ENCODE measurements at places on chromosomes 1 and 21. TPM values are rescaled to one million over a fixed set of nuclear protein-coding genes. Genes with fewer than 3 reads are reported as not detected.
A peak's percentile ranks its signal among the peaks of the same experiment; 100 is the strongest.

- H3K27ac ChIP-seq, result peak overlapping the region; percentile 100
- no peaks in the 10 kb centered on the region for H3K36me3 ChIP-seq
- peaks cover 47% of the 10 kb centered on the region for H3K4me1 ChIP-seq
- peak overlapping the region; percentile 67 for H3K4me3 ChIP-seq
- H3K27me3 ChIP-seq, result no peaks in the 10 kb centered on the region
- DNase-seq, result peak; percentile 96
These were observed 18.0 kb downstream of the KIAA2013 start for GRCh38 chr1:11908095-11908675.

- peak overlapping the region; percentile 80 for H3K4me3 ChIP-seq
- DNase-seq, result no peak
- H3K36me3 ChIP-seq, result no peaks in the 10 kb centered on the region
- no peaks in the 10 kb centered on the region for H3K27me3 ChIP-seq
- H3K4me1 ChIP-seq, result peaks cover 32% of the 10 kb centered on the region
These were observed 569 bp downstream of the FALEC start for GRCh38 chr1:150516050-150516591.

The HAO2 gene
- total RNA-seq, result not detected

DNA sequence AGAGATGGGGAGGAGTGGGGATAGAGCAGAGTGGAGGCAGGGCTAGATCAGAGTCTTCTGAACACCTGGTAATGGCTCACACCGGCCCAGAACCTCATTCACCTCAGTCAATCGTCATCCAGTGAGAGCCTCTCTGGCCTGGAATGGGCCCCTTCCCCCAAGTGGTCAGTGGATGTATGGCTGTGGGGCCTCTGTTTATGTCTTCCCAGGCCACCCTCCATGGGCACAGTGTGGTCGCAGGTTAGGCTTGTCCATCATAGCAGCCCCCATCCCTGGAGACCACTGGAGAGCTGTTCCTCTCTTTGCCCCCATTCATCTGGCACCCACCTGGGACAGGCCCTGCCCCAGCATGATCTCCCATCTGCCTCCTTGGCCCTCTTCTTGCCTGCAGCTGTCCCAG is 29.6 kb upstream of the TENT5C start:
- no peak overlapping the region for H3K4me3 ChIP-seq
- peaks cover 1% of the 10 kb centered on the region for H3K27me3 ChIP-seq
- H3K27ac ChIP-seq, result no peak overlapping the region

- no peaks in the 10 kb centered on the region for H3K36me3 ChIP-seq
- H3K4me3 ChIP-seq, result peak overlapping the region; percentile 93
- peaks cover 35% of the 10 kb centered on the region for H3K4me1 ChIP-seq
- no peaks in the 10 kb centered on the region for H3K27me3 ChIP-seq
- no peak for DNase-seq
These were observed 1.3 kb upstream of the RC3H1 start for GRCh38 chr1:174023440-174023839.

- no peaks in the 10 kb centered on the region for H3K36me3 ChIP-seq
- no peak overlapping the region for H3K4me3 ChIP-seq
- no peaks in the 10 kb centered on the region for H3K27me3 ChIP-seq
- H3K4me1 ChIP-seq, result peaks cover 35% of the 10 kb centered on the region
These were observed 163.2 kb upstream of the COL6A1 start for GRCh38 chr21:45818276-45818903.

DNA sequence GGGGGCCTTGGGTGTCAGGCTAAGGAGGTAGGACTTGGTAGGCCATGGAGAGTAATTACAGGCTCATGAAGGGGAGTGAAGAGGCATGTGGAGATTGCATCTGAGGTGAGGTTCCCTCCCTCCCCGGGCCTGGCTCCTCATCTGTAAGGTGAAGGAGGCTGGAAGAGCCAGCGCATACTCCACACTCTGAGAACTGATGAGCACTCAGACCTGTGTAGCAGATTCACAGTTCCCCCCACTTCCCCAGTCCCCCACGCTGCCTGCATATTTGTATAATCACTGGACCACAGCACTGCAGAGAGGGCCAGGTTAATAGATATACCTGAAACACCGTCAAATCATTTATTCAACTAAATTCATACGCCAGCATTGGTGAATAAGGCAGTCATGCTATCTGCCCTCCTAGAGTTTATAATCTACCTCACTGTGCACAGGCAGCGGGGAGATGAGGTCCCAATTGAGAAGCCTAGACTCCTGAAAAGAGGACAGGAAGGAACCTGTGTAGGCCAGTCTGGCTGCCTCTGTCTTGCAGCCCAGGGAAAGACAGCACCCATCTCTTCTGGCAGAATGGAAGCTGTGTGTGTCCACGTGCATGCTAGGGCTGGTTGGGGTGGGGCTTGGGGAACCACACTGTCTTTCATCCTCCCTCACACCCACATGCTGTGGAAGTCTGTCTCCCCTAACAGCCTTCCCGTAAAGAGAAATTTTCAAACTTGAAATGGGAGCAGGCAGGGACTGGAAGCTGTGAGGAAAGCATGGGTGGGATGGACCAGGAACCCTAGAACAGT is 110.6 kb upstream of the ATP1A1 start:
- no peak for DNase-seq
- peaks cover 39% of the 10 kb centered on the region for H3K4me1 ChIP-seq
- no peak overlapping the region for H3K27ac ChIP-seq
- no peaks in the 10 kb centered on the region for H3K36me3 ChIP-seq

- no peak overlapping the region for H3K4me3 ChIP-seq
- H3K27me3 ChIP-seq, result no peaks in the 10 kb centered on the region
- no peak for DNase-seq
- H3K27ac ChIP-seq, result no peak overlapping the region
These were observed 323.1 kb upstream of the ADAMTS5 start for GRCh38 chr21:27290028-27290427.

DNA sequence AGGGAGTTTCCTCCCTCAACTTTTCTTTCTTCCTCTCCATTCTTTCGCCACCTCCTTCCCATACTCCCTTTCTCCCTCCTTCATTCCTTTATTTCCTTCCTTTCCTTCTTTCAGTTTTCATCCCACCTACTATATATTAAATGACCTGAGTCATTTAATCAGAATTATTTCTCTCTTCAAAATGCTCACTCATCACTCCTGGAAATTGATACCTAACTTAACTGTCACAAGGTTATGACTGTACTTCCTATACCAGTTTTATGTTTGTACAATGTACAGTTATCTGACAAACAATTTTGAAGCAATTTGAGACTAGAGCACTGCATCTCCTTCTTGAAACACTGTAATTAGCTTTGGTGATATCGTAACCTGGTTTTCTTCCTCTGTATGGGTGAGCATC is 41.4 kb downstream of the NEXN start:
- no peaks in the 10 kb centered on the region for H3K36me3 ChIP-seq
- H3K27me3 ChIP-seq, result no peaks in the 10 kb centered on the region
- H3K4me1 ChIP-seq, result no peaks in the 10 kb centered on the region
- H3K4me3 ChIP-seq, result no peak overlapping the region
- H3K27ac ChIP-seq, result no peak overlapping the region

DNA sequence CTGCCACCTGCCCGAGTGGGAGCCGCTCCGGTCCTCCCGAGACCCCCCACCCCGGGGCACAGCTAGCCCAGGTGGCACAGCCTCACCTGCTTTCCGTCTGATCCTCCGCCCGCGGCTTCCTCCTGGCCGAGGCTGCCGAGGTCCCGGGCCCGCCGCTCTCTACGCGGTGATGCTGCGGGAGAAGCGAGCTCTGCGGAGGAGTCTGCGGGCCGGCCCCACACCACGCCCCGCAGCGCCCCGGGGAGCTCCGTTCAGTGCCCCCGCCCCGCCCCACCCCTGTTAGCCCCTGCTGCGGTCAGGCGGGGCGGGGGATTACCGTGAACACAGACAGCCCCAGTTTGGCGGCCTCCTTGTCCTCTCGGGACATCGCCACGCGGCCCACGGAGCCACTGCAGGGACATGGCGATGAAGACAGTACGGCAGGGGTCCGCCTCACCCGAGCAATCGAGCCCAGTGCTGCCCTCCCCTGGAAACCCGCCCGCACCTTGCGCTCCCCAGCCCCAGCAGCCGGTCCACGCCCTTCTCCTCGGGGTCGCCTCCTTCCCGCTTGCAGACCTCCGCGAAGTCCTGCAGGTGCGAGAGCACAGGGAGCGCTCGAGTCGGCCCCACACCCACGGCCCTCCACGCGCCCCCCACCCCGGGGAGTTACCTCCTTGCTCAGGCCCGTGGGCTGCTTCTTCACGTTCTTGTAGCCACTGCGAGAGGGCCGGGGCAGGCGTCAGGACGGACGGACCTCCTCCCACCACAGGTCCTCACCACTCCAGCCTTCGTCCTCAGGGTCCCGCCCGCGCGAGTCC is 933 bp downstream of the C1orf35 start:
- H3K4me3 ChIP-seq, result peak overlapping the region; percentile 93
- no peak for DNase-seq
- peaks cover 28% of the 10 kb centered on the region for H3K4me1 ChIP-seq
- peak overlapping the region; percentile 80 for H3K27ac ChIP-seq

DNA sequence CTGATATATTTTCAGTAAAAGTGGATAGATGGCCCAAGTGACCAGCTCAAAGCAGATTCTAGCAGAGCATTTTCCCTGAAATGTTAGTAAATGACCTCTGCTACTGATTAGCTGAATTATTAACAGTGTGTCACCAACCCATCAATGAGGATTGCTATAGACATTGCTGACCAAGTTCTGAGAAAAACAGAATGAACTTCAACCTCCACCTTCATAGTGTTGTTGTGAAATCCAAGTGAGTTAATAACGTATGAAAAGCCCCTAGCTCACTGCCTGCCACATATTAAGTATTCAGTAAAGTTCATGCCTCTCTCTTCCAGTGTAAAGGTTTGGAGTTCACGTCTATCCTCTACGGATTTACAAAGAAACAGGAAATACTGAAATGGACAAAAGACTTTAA is 15.8 kb downstream of the PLPP3 start:
- DNase-seq, result peak; percentile 80
- H3K27ac ChIP-seq, result peak overlapping the region; percentile 73
- H3K36me3 ChIP-seq, result no peaks in the 10 kb centered on the region
- no peak overlapping the region for H3K4me3 ChIP-seq
- no peaks in the 10 kb centered on the region for H3K27me3 ChIP-seq

DNA sequence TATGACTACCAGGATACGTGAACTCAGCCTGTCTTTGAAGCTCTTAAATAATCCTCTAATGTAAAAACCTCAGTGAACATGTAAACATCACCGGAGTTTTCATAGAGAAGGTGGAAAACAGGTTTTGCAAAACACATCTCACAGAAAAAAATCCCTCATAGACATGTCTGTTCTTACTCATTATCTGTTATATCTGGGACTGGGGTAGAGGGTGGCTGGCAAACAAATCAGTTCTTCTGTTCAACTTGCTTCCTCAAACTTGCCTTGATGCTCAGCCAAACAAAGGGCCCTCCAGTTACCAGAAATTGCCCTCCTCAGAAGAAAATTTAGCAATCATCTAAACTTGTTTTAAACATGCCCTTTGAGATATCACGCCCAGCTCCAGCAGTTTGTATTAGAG is 66.1 kb upstream of the CXADR start:
- H3K36me3 ChIP-seq, result no peaks in the 10 kb centered on the region
- H3K4me3 ChIP-seq, result no peak overlapping the region
- H3K4me1 ChIP-seq, result peaks cover 36% of the 10 kb centered on the region

All from HepG2 (cell line).